ENCODE measurements at places on chromosomes 12 and 14.
A peak's percentile ranks its signal among the peaks of the same experiment; 100 is the strongest.

DNA sequence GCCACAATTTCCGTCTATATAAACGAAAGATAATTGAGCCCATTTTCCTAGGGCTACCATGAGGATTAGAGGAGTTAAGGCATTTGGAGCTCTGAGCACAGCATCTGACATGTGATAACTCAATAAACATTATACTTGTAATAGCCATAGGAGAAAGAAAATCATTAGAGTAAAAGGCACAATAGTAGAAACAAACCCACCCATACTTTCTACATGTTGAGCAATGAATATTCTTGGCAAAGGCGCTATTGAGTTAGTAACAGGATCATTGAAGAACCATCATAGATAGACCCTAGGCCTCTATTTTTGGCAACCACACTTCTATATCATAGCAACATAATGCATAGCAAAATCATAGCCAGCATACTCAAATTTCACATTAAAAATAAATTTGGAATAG lies 664.1 kb downstream of the NOVA1 start:
- DNase-seq: no peak

DNA sequence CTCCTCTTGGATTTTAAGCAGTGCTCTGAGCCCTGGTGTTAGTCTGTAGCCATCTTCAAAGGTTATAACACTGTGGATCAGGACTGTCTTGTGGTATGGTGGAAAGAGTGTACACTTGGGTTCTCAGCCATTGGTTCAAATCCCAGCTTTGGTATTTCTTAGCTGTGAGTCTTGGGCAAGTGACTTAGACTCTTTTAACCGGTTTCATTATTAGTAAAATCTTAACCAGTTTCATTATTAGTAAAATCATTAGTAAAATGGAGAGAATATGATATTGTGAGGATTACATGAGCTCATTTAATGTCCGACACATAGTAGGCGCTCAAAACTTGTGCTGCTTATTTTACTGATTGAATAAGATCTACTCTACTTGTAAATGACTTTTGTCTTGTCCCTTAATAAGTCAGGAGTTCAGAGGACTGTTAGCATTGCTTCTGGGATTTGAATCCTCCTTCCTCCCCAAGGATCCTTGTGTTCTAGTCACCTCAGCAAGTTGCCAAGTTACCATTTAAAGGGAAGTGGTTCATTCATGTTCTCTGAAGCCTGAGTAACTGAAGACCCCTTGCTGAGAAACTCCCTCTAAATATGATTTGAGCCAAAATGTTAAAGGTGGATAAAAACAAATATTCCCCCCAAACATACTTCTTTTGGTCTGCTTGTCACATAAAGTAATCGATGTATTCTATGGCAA lies 12.4 kb downstream of the TTLL5 start:
- no peak for DNase-seq

DNA sequence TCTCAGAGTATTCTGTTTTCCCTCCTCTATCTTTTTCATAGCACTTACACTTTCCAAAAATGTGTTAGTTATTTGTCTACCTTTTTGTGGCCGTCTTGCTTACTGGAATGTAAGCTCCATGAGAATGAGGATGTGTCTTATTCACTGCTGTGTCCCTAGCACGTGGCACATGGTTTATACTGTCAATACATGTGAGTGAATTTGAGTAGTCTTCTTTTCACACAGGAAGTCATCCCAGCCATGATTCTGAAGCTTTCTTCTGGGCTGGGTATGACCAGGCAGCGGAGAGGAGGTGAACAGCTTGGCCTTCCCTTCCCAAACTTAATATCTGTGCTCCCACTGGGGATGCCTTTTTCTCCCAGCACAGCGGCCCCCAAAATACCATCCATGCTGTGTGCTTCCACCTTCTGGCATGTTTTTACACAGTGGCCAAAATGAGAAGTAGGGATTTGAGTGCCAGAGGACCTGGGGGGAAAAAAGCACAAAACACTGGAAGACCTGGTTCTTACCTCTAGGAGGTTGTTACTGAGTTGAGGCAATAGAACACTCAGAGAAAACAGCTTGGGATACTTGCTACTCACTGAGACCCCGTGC lies 10.3 kb downstream of the PLEKHG3 start:
- DNase-seq: no peak

- no peak for DNase-seq
Observed at GRCh38 chr12:113207613-113208040, 13.6 kb upstream of the TPCN1 start.

DNA sequence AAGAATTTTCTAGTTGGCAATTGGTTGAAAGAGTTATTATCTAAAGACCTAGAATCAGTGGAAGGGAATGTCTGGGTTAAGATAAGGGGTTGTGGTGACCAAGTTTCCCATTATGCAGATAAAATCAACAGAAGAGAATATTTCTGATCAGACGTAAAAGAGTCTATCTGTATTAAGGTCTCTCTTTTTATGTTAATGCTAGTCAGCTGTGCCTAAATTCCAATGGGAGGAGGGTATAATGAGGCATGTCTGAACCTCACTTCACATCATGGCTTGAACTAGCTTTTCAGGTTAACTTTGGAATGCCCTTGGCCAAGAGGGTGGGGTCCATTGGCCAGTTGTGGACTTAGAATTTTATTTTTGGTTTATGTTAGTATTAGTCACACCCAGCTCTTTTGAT lies 34.3 kb upstream of the CHST11 start:
- DNase-seq: no peak

DNA sequence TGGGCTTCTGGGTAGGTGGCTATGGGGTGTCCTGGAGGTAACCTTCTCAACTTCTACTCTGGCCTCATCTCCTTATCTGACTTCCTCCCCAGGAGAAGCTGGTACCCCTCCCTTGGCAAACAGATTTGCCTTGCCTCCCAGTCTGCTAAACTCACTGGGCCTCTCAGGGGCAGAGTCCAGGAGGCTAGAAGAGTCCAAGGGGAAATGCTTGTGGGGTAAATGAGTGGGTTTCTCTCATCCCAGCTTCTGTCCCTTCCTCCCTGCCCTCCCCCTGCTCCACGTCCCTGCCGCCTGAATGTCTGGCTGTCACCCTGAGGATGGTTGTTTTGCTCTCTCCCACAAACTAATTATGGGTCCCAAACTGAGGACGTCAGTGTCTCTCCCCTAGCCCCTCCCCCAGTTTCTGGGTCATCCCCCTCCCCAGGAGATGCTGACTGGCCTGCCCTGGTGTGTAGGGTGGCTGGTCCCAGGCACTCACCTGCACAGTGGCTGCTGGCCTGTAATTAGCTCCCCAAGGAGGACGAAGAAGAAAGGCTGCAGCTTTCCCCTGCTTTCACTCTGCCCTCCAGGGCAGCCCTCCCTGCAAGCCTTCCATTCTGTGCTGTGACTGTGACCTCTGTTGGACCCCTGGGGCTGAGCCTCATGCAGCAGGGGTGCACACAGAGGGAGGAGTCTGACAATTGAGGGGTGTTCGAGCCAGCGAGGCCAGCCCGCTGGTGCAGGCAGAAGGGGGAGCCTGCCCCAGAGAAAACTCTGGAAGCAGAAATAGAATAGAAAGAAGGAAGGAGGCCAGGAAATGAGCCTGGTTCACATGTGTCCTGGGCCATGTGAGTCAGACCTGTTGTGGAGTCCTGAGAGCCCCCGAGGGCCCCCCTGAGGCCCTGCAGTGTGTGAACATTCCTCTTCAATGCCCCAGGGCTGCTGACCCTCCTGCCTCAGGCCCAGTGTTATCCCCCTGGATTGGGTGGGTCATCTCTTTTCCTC lies at the start of gene LRP1-AS:
LRP1-AS (minus strand) TSS at position 659 of the 984 bp plus-strand sequence.
- no peak for DNase-seq

GRCh38 chr12:14723763-14724162 lies 27.4 kb upstream of the GUCY2C start:
- no peak for DNase-seq

DNA sequence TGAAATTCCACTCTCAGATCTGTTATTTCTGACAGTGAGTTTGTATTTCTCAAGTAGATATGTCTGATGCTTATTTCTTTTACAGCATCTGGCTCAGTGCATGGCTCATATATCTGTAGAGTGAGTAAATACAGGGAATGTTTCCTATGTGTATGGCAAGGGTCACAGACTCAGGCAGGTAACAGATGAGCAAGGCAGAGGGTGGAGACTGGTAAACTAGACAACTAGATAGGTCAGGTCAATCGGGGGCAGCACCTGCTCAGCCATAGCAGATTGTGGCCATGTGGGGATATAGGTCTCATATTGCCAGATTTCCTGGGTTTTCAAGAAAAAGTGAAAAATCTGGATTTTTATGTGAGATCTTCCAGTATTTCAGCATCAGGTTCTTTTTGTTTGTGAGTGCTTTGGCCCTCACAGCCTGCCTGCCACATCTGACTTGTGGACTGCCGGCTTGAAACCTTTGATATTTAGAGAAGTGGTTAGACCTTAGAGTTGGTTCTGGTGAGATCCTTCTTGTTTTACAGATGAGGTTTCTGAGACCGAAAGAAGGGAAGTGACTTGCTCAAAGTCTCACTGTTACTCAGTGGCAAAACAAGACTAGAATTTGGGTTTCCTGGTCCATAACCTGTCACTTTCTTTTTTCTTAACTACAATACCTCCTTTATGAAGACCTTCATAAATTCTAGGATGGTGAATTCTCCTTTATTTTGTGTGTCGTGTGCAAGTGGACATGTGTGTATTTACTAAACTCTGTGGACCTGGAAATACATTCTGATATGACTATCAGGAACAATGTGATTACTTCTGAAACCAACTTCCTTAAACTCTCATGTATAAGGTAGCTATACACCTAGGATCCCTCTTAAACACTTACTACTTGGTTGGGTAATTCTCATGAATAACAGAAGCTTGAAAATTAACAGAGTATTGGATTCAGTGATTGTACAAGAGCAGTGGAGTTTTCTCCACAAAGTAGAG lies 34.4 kb downstream of the PROX2 start:
- DNase-seq: no peak

GRCh38 chr12:54384591-54385041 lies at the start of gene ZNF385A:
TSS of gene ZNF385A (minus strand) at chr12:54384733. CDS start at chr12:54384514, 219 bp downstream.
- DNase-seq: no peak

GRCh38 chr12:38151991-38152700 lies 164.4 kb upstream of the ALG10B start:
- no peak for DNase-seq

- DNase-seq: no peak
Observed at GRCh38 chr14:50545618-50546017, 13.2 kb upstream of the MAP4K5 start.

DNA sequence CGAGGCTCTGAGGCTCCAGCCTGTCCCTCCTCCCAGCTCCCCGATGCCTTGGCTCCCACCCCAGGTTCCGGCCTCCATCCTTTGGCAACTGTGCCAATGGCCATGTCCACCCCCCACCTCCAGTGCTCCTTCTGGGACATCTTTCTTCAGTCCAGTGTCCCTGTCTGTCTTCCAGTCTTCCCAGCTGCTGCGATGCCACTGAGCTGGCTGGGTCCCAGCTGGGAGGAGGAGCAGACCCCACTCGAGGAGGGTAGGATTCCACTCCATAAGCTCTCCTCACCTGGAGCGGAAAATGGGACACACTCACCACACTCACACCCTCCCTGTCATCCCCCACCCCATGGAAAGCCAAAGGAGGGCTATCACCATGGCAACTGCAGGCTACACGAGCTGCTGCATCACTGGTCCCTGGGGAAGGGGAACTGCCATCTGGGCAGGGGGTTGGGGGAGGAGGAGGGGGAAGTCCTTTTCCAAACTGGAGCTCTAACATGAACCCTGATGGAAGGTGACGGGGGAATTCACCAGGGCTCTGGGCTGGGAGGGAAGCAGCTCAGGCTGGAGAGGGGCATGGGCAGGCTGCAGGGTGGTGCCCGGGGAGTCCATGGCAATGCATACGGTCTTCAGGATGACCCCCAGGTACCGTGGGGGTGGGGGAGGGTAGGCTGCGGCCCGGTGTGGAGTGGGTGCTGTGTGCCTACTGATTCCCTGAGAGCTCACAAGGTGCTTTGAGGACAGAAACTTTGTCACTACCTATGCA lies 94.3 kb downstream of the LRRC74A start:
- DNase-seq: peak; percentile 81

- no peak for DNase-seq
Observed at GRCh38 chr14:23228812-23229211, 8.9 kb upstream of the RNF212B start.

- no peak for DNase-seq
Observed at GRCh38 chr12:64273527-64274403, 51.7 kb upstream of the KICS2 start.

- DNase-seq: no peak
Observed at GRCh38 chr12:52250048-52250990, 17.3 kb downstream of the KRT7 start.

DNA sequence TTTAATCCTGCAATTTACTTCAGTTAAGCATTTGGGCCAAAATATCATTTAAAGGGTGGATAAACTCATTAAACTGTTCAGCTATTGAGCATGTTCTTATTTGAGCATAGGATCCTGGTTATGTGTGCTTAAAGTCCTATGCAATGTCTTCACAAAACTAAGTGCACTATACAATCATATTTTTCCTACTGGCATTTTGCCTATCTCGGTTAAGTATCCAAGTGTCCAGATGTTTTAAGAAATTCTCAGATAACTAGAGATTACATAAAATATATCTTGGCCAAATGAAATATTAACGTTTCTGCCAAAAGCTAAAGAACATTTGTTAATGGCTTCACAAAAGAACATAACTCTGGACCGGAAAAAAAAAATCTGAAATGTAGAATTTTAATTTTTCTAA lies 250.8 kb upstream of the LRFN5 start:
- DNase-seq: no peak

- no peak for DNase-seq
Observed at GRCh38 chr12:127830065-127830460, 436.9 kb upstream of the TMEM132C start.

DNA sequence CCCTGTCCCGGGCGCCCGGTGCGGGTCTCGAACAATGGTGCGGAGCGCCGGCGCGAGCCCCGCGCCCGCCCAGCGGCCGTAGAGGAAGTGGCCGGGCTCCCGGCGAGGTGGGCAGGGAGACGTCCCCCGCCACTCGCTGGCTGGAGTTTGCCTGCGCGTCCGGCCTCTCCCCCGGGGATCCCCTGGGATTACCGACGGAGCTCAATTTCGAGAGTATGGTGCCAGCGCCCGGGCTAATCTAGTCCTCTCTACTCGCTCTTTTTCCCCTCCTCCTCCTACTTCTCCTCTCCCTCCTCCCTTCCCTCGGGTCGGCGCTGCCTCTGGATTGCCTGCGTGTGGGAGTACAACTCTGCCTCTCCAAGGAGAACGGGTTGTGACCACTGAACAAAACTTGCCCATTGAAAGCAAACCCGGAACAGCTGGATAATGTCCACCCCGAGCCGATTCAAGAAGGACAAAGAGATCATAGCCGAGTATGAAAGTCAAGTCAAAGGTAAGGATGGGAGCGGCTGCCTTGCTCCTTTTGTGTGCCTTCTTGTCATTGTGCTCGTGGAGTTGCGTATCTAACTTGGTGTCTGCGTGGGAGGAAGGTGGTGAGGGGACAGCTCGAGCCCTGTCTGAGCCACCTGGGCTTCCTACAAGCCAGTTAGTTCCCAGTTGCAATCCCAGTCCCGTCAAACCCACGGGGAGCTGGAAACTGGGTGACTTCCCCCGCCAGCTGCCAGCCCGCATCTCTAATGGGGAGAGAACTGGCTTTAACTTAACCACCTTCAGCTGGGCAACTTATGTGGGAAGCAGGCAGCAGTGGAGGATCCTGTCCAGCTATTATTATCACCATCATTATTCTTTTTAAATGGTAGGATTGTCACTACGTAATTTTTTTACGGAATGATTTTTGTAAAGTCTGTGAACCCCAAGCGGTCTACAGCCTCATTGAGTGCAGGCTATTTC lies at the start of gene SRGAP1:
SRGAP1 (plus strand) TSS at position 310 of the 951 bp plus-strand sequence; CDS start at position 427, 117 bp downstream.
- DNase-seq: peak; percentile 45

Data from NCI-H1417 treated with DMSO at 0.1 percent for 48 hours (cell line).